NCI-H2029 treated with DMSO at 0.1 percent for 48 hours (cell line): ENCODE measurements at places on chromosomes 1 and 21.

DNA sequence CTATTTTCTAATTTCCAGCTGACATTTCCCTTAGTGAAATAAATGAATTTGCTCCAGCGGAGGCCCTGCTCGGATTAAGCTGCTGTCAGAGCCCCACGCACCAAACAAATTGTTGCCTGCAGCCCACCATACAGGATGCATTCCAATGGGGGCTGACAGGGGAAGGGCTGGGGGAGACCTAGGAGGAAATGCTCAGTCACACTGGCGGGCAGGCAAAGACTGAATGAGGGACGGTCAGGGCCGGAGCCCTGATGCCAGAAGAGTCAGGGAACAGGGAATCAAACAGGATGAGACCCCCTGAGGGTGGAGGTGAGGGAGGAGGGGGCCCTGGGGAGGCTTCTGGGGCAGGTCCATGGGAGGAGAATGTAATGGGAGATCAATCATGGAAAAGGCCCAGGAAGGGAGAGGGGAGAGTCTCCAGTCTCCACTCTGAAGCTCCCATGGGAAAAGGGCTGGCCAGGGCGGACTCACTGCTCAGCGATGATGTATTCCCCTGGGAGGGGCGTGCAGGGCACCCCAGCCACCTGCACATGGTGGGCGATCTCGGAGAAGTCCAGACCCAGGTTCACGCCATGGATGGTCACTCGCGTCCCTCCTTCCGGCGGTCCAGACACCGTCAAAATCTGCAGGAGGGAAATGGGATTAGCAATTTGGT lies 149.4 kb upstream of the CD34 start:
- no peak for DNase-seq

- DNase-seq, result no peak
Measured at GRCh38 chr1:189970331-189971230, 507.1 kb downstream of the BRINP3 start.

DNA sequence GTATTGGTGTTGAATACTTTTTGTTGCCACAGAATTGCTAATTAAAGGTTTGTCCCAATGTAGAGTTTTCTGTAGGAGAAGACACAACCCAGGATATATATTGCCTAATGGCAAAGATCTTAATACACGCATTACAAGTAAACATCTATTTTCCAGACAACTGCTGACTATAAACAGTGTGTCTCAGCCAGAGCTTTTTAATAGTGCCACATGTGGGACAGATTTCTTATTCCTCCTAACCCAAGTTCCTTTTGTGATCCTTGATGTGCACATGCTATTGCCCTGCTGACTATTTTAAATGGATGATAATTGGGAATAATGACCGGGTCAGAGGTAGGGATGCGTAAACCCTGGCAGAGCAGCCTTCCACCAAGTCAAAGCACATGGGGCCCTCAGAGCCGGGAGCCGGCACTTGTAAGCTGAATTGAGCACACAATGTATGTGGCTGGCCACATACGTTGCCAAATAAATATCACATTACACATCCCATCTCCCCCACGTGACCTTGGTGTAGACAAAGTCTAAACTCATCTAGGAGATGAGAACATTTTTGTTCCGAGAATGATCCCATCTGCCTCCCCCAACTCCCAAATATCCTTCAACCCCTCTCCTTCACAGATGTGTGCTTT lies 209.8 kb upstream of the NFIA start:
- DNase-seq, result no peak

DNA sequence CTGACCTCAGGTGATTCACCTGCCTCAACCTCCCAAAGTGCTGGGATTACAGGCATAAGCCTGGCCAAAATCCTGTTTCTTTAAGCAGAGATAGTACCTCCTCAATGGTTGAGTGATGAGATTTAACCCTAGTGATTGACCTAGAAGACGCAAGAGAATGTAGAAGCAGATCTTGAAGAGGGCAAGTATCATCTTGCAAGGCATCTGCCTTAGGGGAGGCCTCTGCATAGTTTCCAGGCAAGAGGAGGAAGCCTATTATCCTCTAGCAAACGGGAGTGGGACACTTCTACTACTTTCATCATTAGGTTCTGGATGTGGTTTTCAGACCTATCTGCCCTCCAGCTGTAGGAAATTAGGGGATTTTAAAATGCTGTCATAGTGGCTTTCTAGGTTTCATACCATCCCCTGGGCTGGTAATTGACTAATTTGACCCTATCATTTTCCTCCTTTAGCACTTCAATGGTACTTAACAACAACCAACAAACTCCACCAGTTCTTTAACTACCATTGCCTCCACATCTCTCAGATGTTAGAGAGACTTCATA lies 10.0 kb upstream of the TRIM62 start:
- no peak for DNase-seq

DNA sequence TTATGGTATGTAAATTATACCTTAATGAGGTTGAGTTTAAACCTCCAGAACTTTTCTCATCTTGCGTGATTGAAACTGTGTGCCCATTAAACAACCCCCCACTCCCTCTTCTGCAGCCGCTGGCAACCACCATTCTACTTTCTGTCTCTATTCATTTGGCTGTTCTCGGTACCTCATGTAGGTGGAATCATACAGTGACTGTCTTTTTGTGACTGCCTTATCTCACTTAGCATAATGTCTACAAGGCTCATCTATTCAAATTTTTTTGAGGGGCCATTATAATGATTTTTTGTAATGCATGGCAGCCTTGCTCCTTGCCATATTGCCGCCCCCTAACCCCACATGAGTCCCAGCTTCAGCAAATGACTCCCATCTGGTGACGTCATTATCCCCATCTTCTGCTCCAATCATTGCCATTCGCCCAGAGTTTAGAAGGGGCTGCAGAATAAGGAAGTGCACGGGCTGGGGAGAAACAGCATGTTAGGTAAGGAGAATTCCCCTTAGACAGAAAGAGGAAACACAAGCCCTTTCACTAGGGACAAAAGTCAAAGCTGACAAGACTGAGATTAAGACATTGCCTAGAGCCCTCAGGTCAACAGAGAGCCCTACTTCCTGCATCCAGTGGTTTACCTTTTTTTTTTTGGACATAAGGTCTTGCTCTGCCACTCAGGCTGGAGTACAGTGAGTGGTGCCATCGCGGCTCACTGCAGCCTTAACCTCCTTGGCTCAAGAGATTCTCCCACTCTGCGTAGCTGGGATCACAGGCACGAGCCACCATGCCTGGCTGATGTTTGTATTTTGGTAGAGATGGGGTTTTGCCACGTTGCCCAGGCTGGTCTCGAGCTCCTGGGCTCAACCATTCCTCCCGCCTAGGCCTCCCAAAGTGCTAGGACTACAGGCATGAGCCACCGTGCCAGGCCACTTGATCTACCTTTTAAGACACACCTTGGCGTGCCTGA lies 78.4 kb upstream of the ERRFI1 start:
- no peak for DNase-seq

DNA sequence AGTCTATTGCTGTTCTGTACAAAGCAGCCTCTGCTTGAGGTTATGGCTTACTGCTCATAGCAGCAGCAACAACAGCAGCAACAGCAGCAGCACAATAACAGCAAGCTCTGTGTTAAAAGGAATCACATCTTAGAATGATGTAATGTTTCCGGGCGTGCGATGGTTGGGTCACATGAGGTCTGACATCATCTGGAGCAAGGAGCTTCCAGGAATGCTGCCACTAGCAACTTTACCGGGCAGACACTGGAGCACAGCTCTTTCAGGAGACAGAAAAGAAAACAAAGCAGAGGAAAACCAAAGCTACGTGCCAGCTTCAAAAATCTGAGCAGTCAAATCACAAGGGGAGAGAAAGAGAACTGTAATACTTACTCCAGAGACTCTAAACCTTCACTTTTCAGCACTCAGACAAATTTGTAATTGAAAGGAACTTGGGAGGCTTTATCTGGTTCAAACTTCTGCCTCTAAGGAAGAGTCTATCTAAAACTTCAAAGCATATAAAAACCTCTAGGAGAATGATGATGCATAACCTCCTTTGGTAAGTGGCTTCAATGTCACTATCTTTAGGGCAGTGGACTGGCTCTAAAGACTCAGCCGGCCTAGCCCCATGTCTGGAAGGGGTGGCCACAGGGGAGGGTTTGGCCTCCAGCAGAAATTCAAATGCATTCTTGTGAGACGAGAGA lies 28.3 kb upstream of the RAB3GAP2 start:
- peak; percentile 8 for DNase-seq

DNA sequence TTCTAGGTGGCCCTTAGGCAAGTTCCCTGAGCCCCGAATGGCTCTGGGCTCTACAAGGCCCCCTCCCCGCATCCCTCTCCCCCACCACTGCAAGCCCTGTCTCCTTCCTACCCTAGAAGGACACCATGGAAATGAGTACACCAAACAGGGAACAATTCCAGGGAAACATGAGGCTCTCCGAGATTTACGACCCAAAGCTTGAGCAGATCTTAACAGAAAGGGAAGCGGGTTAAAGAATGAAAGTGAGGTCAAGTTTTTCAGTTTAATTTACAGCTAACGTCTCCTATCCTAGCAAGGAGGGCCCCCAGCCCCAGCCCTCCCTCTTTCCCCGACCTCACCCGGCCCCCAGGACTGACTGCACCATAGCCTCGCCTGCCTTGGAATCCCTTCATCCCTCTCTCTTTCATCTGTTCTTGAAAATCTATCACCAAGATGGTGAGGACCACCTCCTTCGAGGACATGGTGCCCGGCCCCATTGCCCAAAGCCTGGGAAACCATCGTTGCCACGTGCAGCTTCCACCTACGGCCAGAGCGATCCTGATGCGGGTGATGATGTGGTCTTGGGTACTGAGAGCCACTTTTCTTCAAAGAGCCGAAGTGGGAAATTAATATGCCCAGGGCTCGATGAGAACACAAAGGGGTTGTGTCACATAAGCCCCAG lies 30.5 kb downstream of the SIM2 start:
- no peak for DNase-seq

DNA sequence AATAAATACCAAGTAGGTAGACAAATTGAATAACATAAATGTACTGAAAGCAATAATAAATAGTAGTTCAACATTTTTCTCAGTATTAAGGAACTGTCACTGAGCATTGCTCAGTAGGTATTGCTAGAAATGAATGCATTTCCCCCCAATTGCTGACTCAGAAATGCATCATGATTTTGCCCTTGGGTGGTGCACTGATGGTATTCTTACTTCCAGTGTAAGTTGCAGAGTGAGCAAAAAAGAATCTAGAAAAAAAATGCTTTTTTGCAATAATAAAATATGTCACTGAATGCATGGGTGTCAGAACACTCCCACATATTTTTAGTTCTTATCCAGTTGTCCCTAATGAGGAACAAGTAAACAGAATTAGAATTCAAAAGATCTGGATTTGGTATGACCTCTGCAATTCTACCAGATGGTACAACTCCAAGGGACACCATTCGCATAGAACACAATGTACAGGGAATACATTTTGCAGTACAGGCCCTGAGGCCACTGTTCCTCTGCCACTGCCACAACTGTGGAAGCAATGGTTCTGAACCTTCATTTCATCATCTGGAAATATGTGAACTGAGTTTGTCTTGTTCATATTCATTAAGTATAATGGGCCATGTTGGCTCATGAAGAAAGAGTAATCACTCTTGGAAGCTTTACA lies 78.0 kb downstream of the ATP6V1G3 start:
- no peak for DNase-seq

DNA sequence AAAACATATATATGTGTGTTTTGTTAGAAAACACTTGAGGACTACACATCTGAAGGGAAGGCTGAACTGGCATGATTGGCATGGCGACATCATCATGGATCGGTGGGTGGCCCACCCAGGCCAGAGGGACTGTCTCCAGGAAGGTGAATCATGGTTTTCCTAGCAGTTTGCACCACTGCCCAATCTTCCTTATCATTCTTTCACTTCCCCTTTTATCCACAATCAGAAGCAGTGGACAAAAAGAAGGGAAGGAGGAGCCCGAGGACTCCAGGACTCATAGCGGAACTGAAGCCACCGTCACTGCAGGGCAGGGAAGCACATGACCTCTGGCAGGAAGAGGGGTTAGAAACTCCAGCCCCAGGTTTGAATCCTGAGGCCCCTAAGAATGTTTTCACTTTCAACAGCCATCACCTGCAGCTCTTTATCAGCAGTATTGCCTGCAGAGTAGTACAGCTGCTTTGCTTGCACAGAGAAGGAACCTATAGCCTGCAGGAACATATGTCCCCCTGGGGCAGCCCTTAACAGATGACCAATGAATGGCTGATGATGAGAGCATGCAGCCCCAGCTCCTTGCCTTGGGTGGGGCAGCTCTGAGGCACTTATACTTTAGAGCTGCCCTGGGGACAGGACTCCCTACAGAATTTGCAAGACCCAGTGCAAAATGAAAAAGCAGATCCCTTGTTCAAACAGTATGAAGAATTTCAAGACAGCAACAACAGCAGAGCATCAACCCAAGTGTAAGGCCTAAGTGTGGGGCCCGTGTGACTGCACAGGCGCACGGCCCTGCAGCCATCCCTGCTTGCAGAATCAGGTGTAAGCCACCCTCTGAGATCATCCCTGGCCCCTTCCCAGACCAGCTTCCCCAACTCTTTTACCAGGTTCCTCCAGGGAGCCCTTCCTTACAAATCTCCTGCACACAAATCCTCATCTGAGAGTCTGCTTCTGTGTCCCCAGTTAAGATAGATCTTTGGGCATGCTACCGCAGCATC lies 241.8 kb upstream of the IRF2BP2 start:
- no peak for DNase-seq
